ENCODE measurements at places on chromosomes 7 and 10.

DNA sequence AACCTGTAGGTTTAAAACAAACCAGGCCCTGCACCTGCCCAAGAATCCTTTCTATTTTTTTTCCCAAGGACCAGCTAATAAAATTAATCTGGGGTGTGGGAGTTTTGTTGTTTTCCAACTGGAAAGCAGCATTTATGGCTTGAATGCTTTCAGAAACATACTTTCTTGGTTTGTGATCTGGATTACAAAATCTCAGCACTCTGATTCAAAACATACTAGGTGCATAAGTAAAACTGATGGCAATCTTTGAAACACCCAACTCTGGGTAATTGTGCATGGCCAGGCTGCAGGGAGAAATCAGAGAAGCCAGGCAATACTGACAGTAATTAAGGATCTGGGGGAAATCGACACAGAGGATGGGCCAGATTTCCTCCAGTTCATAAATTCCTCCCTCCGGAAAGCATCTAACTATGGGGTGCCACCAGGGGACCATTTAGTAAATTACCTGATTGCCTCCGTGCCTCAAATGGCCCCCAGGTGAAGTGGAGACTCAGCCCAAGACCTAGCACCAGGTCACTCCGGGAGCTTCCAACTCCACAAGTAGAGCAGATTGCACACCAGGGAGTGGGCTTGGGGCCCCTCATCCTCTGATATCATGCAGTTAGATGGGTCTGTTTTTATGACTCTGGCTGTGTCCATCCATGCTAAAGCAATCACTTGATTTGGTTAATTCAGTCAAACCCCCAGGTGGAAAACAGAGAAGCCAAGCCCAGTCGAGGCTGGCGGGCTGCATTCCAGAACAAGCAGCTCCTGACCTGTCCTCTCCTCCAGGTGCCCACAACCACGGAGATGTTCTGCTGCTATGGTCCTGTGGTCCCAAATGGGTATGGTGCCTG, 15.2 kb upstream of the C10orf53 start:
- DNase-seq: no peak

- DNase-seq: no peak
Measured at GRCh38 chr7:112143136-112143535, 63.1 kb downstream of the DOCK4 start.

DNA sequence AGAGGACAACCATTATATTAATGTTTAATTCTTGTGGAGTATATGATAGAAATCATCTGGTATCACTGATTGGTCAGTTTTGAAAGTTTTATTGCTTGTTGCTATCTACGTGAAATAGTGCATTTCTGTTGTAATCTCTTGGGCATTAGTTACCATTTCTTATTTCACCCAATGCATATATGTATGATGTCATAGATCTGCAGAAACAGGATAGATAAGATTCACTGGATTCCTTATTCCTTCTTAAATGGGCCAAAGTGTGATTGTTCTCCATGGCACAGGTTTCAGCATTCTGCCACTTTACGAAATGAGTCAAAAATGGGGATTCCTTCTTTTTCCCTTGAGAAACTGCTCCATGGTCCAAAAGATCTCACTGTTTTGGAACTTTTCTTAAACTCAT, 56.6 kb downstream of the VTI1A start:
- no peak for DNase-seq

DNA sequence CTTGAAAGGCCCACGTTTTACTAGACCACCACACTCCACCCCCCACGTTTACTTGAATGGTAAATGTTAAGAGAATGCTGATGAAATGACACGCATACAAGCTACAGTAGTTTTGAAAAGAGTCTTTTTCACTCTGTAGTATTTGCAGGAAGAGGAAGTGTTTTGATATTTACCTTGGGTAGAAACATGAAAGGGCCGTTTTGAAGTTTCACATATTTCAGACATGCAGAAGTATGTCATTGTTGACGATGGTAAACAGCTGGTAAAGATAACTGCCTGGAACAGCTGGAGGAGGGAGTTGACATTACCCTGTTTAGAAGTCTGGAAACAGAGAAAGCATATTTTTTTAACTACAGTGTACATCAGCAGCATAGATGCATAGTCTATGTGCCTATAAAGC, 160.7 kb downstream of the NXPH1 start:
- DNase-seq: no peak

DNA sequence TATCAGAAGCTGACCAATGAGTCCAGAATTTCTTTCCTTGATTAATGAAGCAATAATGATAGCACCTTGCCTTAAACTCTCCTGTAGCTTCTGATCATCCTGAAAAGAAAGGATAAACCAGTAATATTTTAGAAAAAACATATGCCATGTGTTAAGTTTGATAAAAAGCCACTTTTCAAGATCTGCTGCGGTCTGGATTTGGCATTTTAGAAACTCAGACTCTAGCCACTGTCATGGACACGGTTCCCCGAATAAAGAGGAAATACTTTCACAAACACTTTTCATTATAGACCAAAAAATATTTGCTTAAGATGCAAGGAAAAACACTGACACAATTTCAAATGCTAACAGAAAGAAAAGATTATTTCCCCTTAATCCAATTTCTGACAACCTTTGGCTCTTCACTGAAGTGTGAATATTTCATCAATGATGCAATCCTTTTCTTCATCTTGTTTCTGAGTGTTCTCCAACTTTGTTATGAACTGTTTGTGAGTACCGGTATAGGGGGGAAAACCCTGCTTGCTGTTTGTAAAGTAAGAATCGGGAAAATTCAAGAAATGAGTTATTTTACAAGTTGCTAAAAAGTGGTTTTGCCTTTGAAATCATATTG, 329.5 kb downstream of the CRPPA start:
- peak; percentile 76 for DNase-seq

DNA sequence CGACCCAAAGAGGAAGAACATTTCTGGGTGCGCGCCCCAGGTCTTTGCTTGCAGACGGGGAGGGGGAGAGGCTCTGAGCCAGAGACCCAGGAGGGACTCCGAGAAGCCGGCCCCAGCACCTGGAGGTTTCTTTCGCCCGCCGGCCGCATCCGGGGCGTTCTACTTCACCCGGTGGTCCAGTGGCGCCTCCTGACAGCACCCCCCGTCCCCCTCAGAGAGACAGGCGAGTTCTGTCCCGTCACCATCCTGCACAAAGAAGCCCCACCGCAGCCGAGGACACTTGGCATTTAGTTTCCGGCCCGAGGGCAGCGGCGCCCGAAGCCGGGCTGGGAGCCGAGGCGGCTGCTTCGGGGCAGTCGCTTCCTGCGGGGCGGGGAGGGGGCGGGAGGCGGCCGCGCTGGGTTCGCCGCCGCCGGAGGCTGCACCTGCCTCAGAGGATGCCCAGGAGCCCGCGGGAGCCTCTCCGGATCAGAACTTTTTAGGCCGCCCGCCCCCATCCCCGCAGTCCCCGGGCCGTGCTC, at the start of gene TMEM178B:
Gene TMEM178B (plus strand): TSS at position 424 of the 521 bp plus-strand sequence.
- DNase-seq: no peak

DNA sequence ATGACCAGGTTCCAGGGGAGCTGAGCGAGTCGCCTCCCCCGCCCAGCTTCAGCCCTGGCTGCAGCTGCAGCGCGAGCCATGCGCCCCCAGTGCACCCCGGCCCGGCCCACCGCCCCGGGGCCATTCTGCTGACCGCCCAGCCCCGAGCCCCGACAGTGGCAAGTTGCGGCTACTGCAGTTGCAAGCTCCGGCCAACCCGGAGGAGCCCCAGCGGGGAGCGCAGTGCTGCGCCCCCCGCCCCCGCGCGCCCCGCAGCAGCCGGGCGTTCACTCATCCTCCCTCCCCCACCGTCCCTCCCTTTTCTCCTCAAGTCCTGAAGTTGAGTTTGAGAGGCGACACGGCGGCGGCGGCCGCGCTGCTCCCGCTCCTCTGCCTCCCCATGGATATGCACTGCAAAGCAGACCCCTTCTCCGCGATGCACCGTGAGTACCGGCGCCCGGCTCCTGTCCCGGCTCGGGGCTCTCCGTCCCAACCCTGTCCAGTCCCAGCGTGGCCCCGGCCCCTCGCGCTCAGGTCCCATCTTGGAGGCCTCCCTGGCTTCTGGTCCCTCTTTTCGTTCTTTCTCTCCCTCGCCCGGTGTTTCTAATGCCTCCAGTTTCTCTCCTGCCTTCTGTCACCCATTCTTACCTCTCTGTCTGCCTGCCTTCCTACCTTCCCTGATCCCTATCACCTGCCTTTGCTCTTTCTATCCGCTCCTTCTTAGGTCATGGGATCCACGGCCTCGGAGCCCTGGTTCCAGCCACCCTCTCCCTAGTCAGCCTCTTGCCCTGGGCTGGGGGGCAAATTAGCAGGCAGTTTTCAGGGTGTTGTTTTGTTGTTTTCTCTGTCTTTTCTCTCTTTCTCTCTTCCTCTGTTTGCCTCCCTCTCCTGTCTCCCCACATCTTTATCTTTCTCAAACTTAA, 751 bp downstream of the PAX2 start:
- no peak for DNase-seq

DNA sequence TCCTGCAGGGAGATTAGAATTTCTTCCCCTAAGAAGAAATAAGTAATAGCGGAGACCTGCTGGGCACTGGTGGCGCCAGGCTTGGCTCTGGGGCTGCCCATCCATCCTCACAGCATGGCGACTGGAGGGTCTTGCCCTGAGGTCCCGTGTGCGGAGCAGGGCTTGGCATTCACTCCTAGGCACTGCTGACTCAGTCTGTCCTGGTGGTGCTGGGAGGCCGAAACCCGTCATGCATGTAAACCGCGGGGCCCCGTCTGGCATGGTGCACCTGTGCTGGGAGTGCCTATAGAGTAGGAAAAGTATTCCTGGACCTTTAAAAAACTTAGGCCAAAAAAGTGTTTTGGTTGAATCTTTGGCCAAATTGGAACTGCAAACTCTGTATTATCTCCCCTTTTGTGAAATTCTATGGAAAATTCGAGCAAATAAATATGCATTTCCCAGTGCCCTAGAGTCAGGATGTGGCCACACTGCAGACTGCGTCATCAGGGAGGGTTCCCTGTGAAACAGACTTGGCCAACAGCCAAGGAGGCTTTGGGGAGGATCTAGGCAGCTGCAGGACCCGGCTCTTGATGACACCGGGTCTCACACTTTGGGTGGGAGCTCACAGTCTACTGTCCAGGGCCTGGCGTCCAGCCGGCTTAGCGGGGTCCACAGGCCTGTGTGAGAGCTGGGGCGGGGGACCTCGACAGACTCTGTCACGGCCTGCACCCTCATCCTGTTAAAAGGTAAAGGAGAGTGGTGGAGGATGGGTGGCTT, 122.3 kb downstream of the VIPR2 start:
- DNase-seq: no peak
